HT1080 (cell line): ENCODE measurements at places on chromosomes 7 and 10. TPM values are rescaled to one million over a fixed set of nuclear protein-coding genes. Genes with fewer than 3 reads are reported as not detected.

- DNase-seq: no peak
These were observed 73.7 kb downstream of the PLPP4 start for GRCh38 chr10:120530699-120531098.

DNA sequence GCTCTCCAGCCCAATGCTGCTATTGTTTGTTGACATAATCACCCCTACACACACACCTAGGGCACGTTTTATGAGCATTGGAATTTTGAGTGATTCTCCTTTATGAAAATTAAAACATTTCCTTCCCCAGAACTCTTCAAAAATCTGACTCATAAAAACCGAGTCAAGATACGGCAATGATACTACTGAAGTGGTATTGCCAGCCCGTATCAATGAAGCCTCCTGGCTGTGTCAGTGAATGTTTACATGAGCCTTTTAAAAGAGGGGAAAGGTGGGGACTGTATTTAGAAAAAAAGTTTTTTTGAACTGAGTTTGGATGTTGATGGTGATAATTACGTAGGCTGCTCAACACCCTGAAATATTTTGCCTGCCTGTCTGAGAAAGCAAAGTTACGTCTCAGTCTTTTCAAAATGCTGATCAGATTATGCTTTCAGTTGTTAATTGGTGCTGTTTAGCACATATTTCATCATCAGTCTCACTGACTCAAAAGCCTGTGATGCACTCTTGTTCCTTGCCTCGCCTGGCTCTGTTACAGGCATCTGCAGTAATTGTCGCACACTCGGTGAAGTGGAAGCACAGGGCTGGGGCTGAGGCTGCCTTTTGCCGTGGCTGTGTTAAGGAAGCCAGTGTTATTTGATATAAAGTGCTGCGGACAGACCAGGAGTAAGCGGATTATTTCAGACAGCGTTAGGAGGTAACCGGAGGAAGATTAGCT is 157.4 kb upstream of the TCF7L2 start:
- DNase-seq: no peak

Gene SLC26A3
- not detected in 2 replicates for total RNA-seq

- DNase-seq: no peak
These were observed 28.2 kb downstream of the SNX13 start for GRCh38 chr7:17912050-17912449.

DNA sequence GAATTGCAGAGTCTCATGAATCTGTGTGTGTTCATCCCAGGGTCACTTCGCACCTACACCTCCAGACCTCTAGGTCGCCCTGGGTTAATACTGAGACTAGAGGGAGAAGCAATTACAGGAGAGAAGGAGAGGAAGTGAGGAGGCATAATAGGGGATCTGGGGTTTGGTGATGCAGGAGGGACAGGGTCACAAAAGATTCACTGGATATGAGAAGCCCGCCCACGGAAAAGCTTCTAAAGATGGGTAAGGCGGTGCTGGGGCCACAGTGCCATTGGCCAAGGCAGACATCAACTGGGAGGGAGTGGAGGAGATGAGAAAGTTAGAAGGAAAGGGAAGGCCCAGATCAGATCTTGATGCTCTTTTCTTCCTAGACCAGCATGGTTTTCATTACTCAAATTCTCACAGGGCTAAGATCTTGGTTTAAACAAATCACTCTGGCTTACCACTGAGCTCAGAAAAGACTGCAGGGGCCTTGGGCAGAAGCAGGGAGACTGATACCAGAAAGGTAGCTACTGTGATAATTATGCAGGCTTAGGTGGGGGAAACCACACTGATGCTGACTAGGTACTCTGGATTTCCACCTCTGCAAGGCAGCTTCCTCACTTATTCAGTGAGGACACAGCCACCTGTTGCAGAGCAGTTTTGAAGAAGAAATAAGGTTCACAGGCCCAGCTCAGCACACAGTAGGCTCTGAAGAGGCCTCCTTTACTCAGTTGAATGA is 17.4 kb upstream of the ZNF273 start:
- DNase-seq: no peak

DNA sequence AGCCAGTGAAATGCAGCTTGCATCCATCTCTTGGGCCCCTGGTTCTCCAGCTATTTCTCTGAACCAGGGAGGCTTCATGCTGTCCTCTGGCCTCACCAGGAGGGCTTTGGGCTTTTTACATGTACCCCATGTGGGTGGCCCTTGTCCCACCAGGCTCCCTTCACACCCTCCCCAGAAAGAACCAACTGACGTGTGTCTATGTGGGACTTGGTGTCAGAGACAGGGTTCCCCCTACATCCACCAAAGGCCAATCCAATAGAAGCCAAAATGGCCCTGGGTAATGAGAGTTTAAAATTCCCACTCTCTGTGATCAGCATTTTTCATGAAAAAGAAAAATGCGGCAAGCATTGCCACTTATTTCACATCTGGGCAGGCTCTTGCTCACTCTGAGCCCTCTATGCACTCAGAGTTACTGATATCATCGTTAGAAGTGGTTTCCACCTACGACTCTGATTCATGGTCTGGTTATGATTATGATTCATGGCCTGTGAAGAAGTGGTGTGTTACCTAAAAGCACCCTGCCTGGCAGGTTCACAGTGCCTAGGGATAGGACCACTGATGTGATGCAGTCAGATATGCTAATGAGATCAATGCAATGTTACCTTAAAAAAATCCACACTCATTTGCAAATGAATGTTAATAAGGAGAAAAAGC is 133.5 kb downstream of the BUB3 start:
- DNase-seq: peak; percentile 72

DNA sequence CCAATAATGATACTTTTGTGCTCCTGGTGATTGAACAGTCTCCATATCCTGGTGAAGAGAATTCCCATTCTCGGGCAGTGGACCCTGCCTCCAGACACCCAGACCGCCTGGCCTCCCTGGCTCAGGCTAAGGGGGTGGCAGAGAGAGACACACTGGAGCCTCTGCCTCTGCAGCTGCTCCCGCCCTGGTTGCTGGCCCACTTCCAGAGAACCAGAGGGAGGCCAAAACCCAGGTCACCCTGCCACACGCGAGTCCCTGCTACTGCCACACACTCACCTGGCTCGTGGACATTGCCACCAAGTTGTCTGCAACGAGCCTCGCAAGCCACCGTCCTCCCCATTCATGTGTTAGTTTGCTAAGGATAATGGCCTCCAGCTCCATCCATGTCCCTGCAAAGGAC is 221.8 kb downstream of the HPSE2 start:
- no peak for DNase-seq

GRCh38 chr7:105675934-105676371 is 94.7 kb upstream of the EFCAB10 start:
- no peak for DNase-seq

DNA sequence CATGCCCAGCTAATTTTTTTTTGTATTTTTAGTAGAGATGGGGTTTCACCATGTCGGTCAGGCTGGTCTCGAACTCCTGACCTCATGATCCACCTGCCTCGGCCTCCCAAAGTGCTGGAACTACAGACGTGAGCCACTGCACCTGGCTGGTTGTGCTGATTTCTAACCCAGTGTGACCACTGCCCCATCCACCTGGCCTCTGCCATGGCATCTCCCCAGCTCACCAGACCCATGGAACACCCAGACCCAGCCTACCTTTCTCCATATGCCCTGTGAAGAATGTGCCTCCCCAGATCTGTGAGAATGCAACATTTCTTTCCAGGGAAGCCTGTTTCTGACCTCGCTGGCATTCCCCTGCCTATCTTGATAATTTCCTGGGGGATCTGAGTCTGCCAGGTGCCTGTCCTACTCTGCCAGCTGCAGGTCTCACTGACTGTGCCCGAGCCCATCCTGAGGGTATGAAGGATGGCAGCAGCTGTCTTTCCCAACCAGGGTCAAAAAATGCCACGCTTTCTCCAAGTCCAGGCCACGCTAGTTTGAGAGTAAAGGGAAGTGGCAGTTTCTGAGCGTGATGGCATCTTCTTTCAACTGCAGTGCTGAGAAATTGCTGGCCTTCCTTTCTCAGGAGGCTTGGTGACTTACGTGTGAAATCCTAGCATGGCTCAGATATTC is 324.4 kb upstream of the ZNF32 start:
- DNase-seq: no peak

DNA sequence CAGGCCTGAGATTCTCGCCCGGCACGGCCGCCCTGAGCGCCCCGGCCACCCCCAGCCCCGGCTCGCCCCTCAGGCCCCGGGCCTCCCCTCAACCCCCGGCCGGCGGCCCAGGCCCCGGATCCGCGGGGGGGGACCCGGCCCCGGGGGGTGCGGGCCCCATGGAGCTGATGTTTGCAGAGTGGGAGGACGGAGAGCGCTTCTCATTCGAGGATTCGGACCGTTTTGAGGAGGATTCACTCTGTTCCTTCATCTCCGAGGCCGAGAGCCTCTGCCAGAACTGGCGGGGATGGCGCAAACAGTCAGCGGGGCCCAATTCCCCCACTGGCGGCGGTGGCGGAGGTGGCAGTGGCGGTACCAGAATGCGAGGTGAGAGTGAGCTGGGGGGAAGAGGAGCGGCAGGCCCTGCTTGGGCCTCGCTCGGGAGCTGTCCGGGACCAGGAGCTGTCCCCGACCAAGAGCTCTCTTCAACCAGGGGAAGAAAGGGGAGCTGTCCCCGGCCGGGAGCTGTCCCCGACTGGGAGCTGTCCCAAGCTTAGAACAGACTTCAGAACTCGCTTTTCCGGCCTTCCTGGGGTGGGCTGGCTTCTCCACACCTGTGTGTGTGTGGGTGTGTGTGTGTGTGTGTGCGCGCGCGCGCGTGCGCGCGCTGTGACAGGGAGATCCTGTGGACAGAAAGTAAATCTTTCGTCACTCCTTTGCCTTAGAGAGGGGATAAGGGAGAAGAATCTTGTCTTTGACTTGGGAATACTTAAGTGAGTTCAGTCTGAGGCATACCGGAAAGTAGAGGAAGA is 510 bp downstream of the ZSWIM8 start:
- peak; percentile 35 for DNase-seq

- DNase-seq: no peak
These were observed 1.5 kb upstream of the ATP6V0A4 start for GRCh38 chr7:138799336-138800000.

DNA sequence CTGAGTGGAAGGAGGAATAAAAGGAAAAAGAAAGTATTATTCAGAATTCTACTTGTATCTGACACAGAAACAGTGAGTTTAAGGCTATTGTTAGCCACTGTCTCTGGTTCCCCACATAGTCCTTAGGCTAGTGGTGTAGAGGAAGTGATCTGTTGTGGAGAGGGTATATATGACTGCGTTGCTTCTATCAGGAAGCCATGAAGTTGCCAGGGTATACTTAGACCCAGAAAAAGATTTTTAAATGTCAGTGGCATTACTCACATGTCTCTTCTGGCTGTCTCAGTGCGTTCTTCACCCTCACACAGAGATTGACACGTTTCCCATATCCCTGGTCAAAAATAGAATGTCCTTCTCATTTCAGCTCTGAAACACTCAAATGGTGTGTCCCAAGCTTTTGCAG is 72.7 kb downstream of the SEM1 start:
- DNase-seq: peak; percentile 28

GRCh38 chr10:27719052-27719451 is 26.6 kb downstream of the MKX start:
- DNase-seq: no peak

Gene CYP2C19
- total RNA-seq: not detected in 2 replicates

DNA sequence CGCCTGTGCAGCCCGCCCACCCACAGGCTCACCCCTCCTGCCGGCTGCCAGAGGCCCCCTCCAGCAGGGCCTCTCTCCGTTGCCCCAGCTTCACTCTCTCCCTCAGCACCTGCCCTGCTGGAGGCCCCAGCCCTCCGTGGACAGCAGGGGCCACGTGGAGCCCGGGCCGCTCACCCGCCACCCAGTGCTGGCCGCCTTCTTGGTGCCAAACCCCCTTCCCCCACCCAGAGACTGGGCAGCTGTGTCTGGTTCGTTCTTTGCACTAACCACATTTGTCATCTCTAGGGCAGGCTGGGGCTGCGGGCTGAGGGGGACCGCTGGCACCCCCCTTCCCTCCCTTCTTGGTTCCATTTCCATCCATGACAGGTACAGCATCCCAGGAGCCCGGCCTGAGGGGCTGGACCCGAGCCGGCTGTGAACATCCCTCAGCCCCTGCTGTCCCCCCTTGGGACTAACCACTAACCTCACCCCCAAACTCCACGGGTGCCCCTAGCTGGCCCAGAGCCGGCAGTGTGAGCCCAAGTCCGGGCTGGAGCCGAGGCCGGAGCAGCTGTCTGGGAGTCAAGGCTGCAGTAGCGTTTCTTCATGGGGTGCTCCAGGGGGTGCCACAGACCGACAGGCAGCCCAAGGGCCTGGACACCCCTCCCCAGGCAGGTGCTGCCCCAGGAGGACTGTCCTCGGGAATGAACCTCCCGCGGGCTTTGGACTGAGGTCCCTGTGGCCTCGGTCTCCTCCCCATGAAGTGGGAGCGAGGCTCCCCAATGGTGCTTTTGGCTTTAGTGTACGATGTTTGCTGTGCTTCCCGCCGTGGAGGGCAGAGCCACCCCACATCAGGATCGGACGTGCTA is 25.5 kb upstream of the AMZ1 start:
- no peak for DNase-seq

Gene ATRNL1
- 0.47 and 1.2 TPM in 2 replicates for total RNA-seq

DNA sequence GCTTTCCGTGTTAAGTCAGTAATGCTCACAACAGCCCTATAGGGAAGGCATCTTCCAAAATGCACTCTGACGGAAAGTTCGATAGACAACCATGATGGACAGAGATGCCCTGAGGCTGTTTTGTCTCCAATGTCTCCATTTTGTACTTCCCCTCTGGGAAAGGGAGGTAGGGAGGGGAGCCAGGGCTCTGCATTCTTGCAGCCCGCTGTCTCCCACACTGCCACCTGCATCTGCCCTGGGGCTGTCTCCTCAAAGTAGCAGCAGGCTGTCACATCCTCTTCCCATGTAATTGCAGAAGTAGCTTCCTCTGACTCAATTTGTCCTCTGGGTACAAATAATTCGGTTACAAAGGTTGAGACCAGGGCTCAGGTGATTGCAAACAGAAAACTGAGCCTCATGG is 131.4 kb downstream of the GPAM start:
- no peak for DNase-seq

Gene CTAGE15
- total RNA-seq: not detected in 2 replicates

- DNase-seq: peak; percentile 84
These were observed 3.5 kb upstream of the DEPP1 start for GRCh38 chr10:44982114-44982460.

Gene LDB3
- total RNA-seq: not detected in 2 replicates

DNA sequence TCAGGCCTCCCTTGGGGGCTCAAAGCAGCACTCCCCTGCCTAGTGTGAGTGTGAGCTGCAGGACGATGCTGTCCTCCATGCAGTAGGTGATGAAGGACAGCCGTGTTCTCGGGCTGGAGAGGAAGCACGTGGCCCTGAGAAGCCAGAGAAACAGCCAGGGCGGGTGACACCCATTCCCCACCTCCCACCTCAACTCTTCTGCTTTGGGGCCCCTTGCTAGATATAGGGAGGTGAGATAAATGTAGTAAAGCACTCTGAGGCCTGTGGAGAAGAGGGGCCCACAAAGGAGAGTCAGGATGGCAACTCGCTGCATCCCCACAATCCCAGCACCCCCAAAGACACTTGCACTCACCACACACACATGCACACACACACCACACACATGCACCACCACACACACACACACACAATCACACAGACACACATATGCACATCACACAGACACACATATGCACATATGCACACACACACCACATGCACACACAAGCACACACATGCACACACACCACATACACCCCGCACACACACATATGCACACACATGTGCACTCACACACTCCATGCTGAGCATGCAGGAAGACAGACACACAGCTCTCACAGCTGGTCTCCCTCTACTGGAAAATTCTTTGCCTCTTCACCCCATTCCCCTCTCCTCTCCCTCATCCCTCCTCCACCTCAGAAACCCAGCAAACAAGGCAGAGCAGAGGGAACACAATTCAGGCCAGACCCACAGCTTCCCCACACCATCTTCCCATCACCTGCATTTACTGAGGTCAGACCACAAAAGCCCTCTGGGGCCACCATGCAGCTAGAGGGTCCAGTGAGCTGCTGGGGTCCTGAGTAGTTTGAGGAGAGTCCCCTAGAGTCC is 30.5 kb downstream of the ANXA8 start:
- no peak for DNase-seq

Gene NME8
- total RNA-seq: not detected in 2 replicates

Gene MYOZ1
- total RNA-seq: not detected in 2 replicates
